ENCODE measurements at places on chromosomes 16 and 17.
A peak's percentile ranks its signal among the peaks of the same experiment; 100 is the strongest.

DNA sequence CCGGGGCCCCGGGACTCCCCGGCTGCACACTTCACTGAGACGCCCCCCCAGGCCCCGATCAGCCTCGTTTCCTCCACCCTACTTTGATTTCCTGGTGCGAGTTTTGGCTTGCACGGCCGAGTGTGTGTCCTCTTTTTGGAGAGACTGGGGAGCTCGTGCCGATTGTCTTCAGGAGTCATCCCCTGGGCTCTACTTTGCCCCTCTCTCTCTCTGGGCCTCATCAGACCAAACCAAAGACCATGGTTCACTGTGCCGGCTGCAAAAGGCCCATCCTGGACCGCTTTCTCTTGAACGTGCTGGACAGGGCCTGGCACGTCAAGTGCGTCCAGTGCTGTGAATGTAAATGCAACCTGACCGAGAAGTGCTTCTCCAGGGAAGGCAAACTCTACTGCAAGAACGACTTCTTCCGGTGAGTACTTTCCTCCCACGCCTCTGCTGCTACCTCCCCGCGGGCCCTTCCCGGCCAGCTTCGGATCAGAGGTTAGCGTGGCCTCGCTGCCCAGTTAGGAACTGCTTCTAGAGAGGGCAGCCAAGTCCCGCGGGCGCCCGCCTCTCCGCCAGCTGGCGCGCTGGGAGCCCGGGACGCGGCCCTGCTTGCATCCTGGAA, 787 bp downstream of the LHX1 start:
- no peak for DNase-seq

GRCh38 chr17:78883089-78883532, 19.9 kb downstream of the CEP295NL start:
- no peak for DNase-seq

GRCh38 chr16:8481810-8482209, 108.5 kb downstream of the TMEM114 start:
- DNase-seq, result no peak

DNA sequence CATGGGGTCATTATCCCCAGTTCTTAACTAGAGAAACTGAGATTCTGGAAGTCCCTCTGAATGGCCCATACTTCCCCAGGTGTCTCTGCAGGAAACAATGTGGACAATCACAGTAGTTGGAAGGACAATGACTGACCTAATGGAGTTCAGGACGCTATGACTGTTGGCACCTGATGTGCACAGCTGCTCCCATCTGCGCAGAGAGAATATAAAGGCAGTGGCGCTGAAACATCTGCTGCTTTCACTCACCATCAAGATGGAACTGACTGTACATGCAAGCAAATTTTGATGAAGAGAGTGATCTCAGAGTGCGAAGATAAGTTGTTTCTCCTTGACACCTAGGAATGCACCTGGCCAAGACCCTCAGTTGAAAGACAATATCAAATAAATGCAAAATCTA, 395.7 kb upstream of the ASIC2 start:
- no peak for DNase-seq

DNA sequence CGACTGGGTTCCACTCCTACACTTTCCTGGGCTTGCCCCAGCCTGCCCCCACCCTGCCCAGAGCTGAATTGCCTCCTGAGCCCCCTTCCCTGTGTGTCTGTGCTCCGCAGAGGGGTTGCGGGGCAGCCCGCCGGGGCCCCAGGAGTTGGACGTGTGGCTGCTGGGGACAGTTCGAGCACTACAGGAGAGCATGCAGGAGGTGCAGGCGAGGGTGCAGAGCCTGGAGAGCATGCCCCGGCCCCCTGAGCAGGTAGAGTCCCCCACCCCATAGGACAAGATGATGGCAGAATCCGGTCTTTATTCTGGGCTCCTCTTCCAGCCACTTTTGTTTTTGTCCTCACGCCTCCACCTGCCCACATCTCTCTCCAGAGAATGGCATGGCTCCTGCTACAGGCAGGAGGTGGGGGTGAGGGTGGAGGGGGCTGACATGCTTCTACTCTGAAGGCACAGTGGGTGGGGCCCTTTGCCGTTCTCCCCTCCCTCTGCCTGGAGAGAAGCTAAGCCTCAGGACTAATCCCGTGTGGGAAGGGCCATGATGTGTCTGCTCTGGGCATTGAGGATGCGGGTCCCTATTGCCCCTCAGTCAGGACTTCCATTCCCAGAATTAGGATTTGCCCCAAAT, 3.5 kb downstream of the ACBD4 start:
- DNase-seq, result no peak

GRCh38 chr17:34879146-34879545, 82.1 kb downstream of the CCT6B start:
- no peak for DNase-seq

DNA sequence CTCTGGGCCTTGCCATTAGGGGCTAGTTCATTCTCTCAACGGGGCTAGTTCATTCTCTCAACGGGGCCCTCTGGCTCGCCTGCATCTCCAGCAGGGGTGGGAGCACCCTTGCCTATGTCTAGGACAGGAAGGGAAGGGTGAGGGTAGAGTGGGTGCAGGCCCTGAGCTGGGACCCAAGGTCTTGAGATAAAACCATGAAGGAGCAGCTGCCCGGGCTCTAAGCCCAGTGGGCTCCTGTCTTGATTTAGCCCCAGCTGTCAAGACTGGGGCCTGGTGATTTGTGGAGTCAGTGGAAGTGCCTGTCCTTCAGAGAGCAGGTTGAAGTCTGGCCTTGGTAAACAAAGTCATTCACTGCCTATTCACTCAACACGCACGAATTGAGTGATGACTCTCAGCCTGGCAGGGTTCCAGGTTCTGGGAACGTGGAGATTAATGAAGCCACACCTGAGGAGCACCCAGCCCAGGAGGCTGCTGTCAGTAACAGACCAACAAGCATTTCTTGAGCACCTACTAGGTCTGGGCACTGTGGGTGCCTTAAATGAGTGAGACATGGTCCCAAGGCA, 35.4 kb downstream of the WNT3 start:
- DNase-seq, result no peak

DNA sequence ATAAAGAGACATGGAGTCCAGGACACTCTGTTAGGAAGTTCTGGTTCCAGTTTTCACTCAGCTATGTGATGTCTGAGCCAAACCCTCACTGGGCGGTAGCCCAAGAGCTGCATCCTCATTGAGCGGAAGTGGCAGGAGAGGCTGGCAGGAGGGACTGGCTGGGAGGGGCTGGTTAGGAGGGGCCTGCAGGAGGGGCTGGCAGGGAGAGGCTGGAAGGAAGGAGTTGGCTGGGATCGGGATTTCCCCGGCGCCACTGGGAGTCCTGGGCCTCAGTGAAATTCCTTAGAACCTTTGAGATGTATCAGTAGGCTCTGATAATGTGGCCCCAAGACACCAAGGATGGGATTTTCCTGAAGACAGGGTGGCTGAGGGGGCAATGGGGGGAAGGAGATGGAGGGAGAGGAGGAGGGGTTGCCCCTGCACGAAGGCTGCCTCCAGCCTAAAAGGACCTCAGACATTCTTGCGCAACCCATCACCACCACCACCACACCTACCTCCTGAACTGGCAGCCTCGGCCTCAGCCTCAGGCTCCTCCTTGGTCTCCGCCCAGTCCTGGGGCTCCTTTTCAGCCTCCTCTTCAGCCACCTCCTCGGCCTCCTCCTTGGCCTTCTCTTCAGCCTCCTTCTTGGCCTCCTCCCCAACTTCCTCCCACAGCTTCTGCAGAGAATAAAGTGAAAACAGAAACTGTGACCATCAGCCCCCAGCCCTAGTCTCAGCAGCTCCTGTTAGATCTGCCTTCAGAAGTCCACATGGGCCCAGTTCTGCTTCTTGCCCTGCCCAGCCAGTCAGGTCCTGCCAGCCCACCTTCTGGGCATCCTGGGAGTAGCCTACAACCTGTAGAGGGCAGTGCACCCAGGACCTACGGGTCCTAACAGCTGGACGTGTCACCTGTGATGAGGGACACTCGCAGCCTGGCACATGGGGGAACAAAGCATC, 31.7 kb downstream of the CNGB1 start:
- DNase-seq, result no peak

- DNase-seq, result no peak
Measured at GRCh38 chr16:53040788-53041187, 11.9 kb downstream of the CHD9NB start.

DNA sequence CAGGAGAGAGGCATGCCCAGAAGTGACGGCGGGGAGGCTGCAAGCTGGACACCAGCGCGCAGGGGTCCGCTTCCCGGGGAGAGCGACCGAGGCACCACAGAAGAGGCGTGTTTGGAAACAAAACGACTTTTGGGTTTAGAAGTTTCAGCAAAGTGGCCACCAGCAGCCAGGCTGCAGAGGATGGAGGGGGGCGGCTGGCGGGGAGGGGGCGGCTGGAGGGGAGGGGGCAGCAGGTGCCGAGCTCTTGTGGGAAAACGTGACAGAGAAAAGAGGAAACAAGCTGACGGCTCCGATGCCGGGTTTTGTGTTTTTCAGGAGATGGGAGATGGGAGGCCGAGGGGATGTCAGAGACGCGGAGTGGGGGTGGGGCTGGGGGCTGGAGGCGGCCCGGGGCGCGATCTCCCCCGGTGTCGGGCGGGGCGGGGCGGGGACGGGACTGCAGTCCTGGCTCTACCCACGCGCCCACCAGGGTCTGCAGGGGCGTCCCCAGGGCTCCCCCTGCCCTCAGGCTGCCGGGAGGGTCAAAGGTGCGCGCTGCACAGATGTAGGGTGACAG, 32.1 kb upstream of the RPH3AL start:
- DNase-seq, result no peak

DNA sequence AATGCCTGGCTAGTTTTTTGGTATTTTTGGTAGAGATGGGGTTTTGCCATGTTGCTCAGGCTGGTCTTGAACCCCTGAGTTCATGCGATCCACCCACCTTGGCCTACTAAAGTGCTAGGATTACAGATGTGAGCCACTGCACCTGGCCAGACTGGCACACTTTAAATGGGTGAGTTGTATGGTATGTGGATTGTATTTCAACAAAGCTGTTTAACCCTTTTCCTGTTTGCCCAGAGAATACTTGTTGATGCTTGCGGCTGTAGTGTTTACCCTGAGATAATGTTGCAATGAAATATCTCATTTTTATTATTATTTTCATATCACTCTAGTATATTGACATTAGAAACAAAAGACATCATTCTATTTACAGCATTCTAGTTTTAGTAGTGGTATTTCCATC, 17.1 kb upstream of the TMEM94 start:
- DNase-seq, result no peak

- DNase-seq, result no peak
Measured at GRCh38 chr16:5077304-5077703, 5.7 kb downstream of the ALG1 start.

DNA sequence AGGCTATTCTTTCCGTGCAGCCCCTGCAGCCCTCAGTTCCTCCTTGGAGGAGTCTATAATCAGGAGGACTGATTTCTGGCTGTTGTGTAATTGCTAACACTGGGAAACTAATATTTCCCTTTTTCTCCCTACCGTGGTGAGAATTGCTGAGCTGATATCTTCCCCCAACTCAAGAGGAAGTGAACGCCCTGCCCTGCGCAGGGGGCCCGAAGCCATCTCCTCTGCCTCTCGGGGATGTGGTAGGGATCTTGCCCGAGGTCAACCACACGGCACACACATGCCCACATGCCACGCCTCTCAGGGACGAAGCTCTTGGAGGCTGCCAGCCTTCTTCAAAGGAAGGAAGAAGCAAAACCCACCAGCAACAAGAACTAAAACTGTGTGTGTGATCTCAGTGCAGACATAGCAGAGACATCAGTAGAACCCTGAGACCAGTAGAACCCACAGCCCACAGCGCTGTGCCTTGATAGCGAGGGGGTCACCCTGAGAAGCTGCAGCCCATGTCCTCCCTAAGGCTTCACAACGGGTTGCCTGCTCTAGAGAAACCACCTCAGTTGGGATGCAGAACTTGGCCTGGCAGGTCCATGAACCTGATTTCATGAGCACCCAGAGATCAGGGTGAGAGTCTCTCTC, 8.9 kb upstream of the ULK2 start:
- DNase-seq, result peak; percentile 44

DNA sequence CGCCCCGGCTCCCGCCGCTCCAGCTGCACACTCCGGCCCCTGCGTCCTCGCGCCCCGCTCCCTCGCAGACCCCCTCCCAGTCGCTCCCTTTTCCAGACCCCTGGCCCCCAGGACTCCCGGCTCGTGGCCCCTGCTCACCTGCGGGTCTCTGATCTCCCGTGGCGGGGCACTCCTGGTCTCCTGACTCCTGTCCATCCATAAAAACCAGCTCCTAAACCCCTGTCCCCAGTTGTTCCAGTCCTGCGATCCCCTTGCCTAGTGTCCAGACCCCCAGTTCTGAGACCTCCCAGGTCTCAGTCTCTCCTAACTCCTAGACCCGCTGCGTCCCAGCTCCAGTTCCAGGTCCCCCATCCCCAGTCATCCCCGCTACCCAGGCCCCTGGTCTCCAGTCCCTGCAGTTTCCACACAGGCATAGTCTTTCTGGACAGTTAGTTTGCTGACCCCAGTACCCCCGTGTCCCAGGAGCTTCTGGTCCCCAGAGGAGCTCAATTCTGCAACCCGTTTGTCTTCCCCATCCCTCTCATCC, 379 bp downstream of the SNX29 start:
- DNase-seq, result no peak

GRCh38 chr16:21526923-21527807, 72.2 kb upstream of the METTL9 start:
- DNase-seq, result no peak

GRCh38 chr17:69098625-69099024, 37.9 kb upstream of the ABCA9 start:
- no peak for DNase-seq

DNA sequence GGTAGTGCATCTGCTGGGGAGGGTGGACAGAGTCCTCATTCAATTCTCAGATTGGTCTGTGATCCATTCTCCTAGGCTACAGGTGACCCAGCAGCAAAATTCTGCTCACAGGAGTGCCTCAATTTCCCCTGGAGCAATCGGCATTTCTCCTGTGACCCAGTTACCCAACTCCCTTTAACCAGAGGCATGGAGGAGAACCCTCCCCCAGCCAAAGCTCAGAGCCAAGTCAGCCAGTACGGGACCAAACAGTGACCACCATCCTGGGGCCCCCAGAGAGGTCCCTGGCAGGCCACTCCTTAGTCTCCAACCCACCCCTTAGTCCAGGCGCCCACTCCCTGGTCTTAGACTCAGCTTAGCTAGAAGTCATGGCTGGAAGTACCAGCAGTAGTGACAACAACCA, 75.6 kb downstream of the DYNLRB2 start:
- no peak for DNase-seq
